ENCODE measurements at places on chromosomes 13 and 19.

DNA sequence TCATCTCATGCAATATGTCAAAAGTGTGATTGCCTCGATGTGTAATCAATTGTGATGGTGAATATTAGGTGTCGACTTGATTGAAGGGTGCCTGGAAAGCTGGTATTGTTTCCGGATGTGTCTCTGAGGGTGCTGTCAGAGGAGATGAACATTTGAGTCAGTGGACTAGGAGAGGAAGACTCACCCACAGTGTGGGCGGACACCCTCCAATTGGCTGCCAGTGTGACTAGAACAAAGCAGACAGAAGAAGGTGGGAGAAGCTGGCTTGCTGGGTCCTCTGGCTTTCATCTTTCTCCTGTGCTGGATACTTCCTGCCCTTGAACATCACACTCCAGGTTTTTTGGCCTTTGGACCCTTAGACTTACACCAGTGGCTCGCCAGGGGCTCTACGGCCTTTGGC lies 15.5 kb upstream of the CABP5 start:
- DNase-seq, result no peak

- DNase-seq, result no peak
Observed at GRCh38 chr13:83274679-83275078, 607.6 kb downstream of the SLITRK1 start.

DNA sequence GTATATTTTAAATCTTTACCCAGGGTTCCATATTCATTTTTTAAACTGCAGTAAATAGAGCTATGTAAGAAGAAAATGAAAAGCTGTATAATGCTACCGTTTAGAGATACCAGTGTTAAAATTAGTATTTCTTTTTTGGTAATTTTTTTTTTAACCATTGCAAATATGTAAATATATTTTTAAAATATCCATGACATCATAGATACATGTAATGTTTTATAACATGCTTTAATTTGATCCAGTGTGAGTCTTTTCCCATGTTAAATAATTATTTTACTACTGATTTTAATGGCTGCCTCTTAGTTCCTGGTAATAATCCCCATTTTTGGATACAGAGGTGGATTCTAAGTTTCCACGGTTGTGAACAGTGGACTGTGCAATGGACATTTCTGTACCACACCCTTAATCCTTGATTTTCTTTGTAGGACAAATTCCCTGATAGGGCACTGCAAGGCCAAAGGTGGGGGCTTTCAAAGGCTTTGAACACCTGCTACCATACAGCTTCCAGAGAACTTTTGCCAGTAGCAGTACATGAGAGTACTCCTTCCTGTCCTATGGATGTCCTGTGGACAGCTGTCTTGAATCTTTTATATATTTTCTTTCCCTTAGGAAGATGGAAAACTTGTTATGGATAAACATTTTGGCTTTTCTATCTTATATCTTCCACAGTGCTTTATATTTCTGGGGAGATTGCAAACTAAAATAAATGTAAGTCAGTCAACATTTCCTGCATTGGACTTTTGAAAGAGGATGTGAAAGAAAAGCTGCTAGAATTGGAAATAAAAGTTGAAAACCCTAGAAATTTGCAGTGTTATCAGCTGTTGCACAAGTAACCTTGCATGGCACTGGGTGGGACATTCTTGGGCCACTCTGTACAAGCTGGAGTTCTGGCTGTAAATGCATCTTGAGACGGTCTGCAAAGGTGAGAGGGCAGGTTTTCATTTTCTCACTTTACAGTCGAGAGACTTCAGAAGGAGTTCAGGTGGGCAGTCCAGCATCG lies 46.8 kb downstream of the ARHGEF7 start:
- DNase-seq, result no peak

- peak; percentile 71 for DNase-seq
Observed at GRCh38 chr13:24050292-24050711, 110.2 kb upstream of the SPATA13 start.

DNA sequence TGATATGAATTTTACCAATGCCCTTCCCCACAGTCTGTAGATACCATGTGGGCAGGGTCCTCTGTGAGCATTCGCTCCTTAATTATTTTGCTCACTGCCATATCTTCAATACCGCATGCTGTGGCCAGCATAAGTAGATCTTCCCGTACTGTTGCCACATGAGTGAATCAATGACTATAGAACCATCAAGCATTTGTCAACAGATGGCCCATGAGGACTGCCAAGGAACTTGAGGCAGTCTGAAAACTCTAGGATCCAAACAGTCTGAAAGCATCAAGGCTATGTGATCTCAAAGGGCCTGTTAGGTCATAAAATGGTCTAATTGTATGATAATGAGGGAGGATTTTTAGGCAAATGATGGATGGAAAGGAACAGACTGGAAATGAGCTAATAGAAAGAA lies 27.4 kb upstream of the GPR12 start:
- DNase-seq, result no peak

DNA sequence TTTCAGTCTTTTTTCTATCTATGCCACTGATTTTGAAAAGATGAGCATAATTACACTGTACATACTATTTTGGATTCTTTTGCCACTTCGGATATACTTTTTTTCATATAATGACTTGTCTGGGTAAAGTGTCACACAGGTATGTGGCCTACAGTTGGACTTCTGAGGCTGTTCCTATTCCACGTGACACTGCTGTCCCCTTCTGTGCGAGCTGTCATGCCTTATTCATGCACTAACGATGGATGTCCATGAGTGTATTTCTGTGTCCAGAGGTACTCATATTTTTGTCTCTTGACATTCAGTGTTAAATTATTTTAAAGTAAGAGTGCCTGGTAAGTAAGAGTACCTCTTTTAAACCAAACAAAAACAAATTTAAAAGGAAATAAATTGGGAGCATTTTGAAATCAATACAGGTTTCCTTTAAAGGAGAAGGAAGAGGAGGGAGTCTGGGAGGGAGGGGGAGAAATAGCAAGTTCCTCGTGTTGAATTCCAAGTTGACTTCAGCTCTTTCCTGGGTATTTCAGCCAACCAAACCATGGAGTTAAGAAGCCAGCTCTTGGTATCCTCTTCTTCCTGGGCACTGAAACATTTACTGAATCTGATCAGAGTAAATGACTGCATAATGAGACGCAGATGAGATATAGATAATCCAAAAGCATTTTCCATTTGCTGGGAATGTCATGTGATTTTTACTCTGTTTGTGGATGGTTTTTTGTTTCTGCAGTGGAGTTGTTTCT lies 61.3 kb downstream of the TNFRSF19 start:
- no peak for DNase-seq

DNA sequence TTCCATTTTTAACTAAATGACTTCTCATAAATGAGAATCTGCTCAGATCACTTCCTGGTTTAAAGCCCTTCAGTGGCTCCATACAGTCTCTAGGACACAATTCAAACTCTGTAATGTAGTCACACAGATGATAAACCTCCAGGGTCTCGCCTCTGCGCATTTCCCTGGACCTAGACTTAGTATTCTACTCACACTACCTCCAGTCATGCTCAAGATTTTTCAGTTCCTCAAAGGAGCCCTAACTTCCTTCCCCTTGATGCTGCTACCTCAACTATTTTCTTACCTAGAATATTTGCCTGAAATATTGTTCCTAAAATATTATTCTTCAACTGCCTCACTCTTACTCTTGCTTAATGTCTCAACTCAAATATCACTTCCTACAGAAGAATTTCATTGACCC lies 86.7 kb upstream of the TPP2 start:
- no peak for DNase-seq

DNA sequence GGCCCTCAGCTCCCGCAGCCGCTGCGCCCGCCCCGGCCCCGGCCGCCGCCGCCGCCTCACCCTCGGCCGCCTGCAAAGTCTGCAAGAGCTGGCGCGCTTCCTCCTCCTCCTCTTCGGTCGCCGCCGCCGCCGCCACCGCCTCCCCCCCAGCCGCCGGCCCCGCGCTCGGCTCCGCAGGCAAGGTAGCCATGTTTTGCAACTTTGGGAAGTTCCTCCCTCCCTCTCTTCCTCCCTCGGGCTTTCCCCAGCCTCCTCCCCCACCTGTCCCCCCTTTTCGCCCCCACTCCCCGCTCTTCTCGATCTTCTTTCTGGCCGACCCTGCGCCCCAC lies 433 bp downstream of the SIX5 start:
- no peak for DNase-seq
